ENCODE measurements at places on chromosomes 3 and 15. TPM values are rescaled to one million over a fixed set of nuclear protein-coding genes. Genes with fewer than 3 reads are reported as not detected.

The FETUB gene
- 0.84 TPM for polyA plus RNA-seq

The SKOR1 gene
- polyA plus RNA-seq: 0.41 TPM

The SLC12A8 gene
- 10.3 TPM for polyA plus RNA-seq

The GP5 gene
- 0.86 TPM for polyA plus RNA-seq

The SSUH2 gene
- 5.3 TPM for polyA plus RNA-seq

The HRG gene
- polyA plus RNA-seq: 2.4 TPM

The FOXB1 gene
- polyA plus RNA-seq: 0.20 TPM

The SAMMSON gene
- polyA plus RNA-seq: not detected

The MESP1 gene
- polyA plus RNA-seq: 1.3 TPM

The DPPA2 gene
- polyA plus RNA-seq: 1.3 TPM

The RETNLB gene
- not detected for polyA plus RNA-seq

The IL17RB gene
- 16.8 TPM for polyA plus RNA-seq

The RTP3 gene
- polyA plus RNA-seq: not detected

The WNT5A gene
- polyA plus RNA-seq: 38.4 TPM

The LRRC15 gene
- polyA plus RNA-seq: 0.13 TPM

The OTOL1 gene
- polyA plus RNA-seq: not detected

The CMSS1 gene
- polyA plus RNA-seq: 43.5 TPM

The ANP32A gene
- polyA plus RNA-seq: 272 TPM

The TRAIP gene
- 13.1 TPM for polyA plus RNA-seq

The IQCF5 gene
- not detected for polyA plus RNA-seq

The FANCD2OS gene
- polyA plus RNA-seq: not detected

The WDR93 gene
- polyA plus RNA-seq: 3.4 TPM

The ACAA1 gene
- 150 TPM for polyA plus RNA-seq

The SUCNR1 gene
- 6.5 TPM for polyA plus RNA-seq

The SIAH2 gene
- 16.4 TPM for polyA plus RNA-seq

The MESP2 gene
- 0.47 TPM for polyA plus RNA-seq

The STRIT1 gene
- 1.6 TPM for polyA plus RNA-seq

The CCR8 gene
- not detected for polyA plus RNA-seq

The MUSTN1 gene
- 0.75 TPM for polyA plus RNA-seq

The CCDC54 gene
- polyA plus RNA-seq: 0.15 TPM

The SHQ1 gene
- 22.5 TPM for polyA plus RNA-seq

The COPB2 gene
- polyA plus RNA-seq: 127 TPM

The PLSCR4 gene
- polyA plus RNA-seq: 18.4 TPM

The GOLGA6B gene
- polyA plus RNA-seq: 0.17 TPM

The TEX55 gene
- not detected for polyA plus RNA-seq

The ACTRT3 gene
- 5.4 TPM for polyA plus RNA-seq

The ECE2 gene
- polyA plus RNA-seq: 0.04 TPM

The TMEM158 gene
- polyA plus RNA-seq: 5.8 TPM

The MEX3B gene
- 10.8 TPM for polyA plus RNA-seq

The C3orf70 gene
- 7.1 TPM for polyA plus RNA-seq

The IL20RB gene
- polyA plus RNA-seq: 0.68 TPM

The CCDC51 gene
- 29.2 TPM for polyA plus RNA-seq

The RTP4 gene
- polyA plus RNA-seq: 0.37 TPM

The FBXW12 gene
- polyA plus RNA-seq: 1.1 TPM

The PRRT3 gene
- polyA plus RNA-seq: 4.8 TPM

The STAC gene
- polyA plus RNA-seq: 9.2 TPM

The HYAL1 gene
- polyA plus RNA-seq: 9.4 TPM

The DZIP1L gene
- polyA plus RNA-seq: 22.2 TPM

The HAPLN3 gene
- polyA plus RNA-seq: 6.0 TPM

The SH2D7 gene
- polyA plus RNA-seq: 0.93 TPM

The MAGI1 gene
- 33.4 TPM for polyA plus RNA-seq
